ENCODE measurements at places on chromosomes 3 and 15.
A peak's percentile ranks its signal among the peaks of the same experiment; 100 is the strongest.

DNA sequence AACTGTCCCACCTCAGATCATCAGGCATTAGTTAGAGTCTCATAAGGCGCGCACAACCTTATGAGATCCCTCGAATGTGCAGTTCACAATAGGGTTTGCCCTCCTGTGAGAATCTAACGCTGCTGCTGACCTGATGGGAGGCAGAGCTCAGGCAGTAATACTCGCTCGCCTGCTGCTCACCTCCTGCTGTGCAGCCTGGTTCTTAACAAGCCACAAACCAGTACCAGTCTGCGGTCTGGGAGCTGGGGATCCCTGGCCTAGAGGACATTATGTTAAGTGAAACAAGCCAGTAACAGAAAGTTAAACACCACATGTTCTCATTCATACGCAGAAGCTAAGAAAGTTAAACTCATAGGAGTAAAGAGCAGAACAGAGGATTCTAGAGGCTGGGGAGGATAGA lies 47.0 kb downstream of the MAP3K13 start:
- DNase-seq: no peak

GRCh38 chr3:98986073-98986472 lies 84.6 kb upstream of the DCBLD2 start:
- DNase-seq: peak; percentile 80

DNA sequence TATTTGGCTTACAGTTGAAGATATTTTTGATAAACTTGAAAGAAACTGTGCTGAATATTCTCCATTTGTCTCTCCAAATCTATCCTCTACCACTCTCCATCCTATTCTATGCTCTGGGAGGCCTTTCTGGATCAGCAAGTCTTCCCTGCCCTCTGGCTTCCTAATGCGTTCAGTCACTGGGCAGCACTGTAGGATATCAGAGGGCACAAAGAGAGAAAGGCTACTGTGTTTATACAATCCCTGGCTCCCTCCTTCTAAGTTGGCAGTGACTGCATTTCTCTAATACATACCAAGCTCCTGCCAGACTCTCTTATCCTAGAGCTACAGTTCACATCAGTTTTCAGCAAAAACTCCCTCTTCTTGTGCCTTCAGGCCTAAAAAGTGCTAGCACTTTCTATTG lies 102.1 kb upstream of the FHIT start:
- no peak for DNase-seq

- DNase-seq: no peak
Measured at GRCh38 chr15:48380198-48380597, 49.0 kb downstream of the DUT start.

GRCh38 chr15:64089543-64090280 lies 3.9 kb downstream of the CIAO2A start:
- no peak for DNase-seq

GRCh38 chr3:116254541-116254940 lies 190.7 kb downstream of the LSAMP start:
- DNase-seq: peak; percentile 75

GRCh38 chr3:71688121-71688520 lies 37.1 kb downstream of the EIF4E3 start:
- DNase-seq: no peak

DNA sequence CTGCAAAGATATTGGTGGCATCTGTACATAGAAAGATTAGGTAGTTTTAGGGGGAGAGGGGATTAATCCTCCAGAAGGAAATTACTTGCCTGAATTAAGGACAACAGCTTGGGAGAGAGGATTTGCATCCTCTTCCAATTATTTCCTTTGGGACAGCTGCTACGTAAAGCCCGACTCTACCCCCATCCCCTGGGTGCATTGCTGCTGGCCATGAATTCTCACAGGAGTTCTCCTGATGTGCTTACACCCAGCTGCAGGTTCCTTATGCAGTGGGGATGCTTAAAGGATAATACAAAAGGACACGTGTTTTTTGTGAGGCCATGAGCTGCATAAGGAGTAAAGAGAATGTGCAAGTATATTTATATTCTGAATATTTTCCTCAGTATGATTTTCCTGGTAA lies 132.3 kb downstream of the VPS8 start:
- DNase-seq: no peak
